ENCODE measurements at places on chromosomes 13 and 19. TPM values are rescaled to one million over a fixed set of nuclear protein-coding genes. Genes with fewer than 3 reads are reported as not detected.
A peak's percentile ranks its signal among the peaks of the same experiment; 100 is the strongest.

Gene ERICH6B
- not detected for total RNA-seq

Gene SLC10A2
- total RNA-seq, result not detected

Gene ZIC2
- not detected for total RNA-seq

Gene PSG4
- not detected for total RNA-seq

Gene RASIP1
- total RNA-seq, result 0.72 TPM

- DNase-seq, result no peak
Measured at GRCh38 chr13:64709079-64709478, 2521.1 kb downstream of the PCDH9 start.

DNA sequence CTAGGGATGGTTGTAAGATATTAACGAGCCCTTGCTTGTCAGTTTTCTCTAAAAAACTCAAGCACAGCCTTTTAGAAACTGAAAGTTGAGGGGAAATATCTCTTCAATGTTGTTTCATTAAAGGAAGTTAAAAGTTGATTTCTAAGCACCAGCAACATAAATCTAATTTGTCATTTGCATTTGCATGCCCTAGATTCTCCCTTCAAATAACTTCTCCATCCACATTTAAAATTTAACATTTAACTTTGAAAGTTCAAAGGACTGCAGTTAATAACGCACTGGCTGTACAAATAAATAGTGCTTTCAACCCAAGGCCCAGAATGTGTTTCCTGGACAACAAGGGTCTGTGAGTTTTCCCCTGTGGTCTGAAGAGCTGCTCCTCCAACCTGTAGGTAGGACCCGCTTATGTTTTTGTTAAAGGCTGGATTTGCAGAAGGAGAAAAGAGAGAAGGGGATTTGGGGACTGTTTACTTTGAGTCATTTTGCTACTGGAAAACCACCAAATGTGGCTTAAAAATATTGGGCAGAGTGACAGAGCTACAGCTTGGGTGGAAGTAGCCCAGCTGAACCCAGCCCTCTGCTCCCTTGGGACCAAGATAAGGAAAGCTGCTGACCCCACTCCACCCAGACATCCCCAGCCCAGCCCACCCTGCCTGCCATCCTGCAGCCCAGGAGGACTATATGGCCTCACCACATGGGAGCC lies 39.8 kb downstream of the TNFRSF19 start:
- DNase-seq, result no peak

- DNase-seq, result no peak
Measured at GRCh38 chr19:824885-825284, 2.8 kb upstream of the AZU1 start.

DNA sequence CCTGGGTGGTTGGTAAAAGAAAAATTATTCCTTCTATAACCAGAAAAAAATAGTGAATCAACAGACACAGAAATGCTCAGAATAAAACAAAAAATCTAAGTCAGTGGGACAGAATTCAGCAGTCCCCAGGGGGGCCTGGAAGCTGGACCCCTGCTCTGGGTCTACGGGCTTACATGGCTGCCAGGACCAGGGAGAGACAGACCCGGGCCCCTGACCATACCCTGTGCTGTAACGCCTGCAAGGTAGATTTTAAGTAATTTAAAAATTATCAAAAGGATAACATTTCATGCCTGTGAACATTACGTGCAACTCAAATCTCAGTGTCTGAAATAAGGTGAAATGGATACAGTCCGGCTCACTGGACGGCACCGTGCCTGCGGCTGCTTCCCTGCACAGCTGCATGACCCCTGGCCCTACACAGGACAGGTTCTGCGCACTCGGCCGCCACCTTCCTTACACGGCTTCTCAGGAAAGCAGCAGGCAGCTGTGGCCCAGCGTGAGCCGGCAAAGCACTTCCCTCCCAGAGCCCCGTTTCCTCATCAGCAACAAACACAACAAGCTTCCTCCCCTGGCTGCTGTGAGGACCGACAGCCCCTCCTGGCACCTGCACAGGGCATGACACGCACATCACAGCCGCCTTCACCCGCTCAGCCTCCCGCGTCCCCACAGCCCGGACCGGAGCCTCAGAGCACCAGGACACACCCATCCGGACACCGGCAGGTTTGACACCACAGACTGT lies 22.2 kb downstream of the RASA3 start:
- DNase-seq, result peak; percentile 86

- peak; percentile 36 for DNase-seq
Measured at GRCh38 chr13:84896128-84896527, 903.1 kb downstream of the SLITRK6 start.

All from activated CD8-positive, alpha-beta T cell treated with anti-CD3 and anti-CD28 coated beads for 36 hours (primary cell).